ENCODE measurements at places on chromosomes 6 and 20.
A peak's percentile ranks its signal among the peaks of the same experiment; 100 is the strongest.

DNA sequence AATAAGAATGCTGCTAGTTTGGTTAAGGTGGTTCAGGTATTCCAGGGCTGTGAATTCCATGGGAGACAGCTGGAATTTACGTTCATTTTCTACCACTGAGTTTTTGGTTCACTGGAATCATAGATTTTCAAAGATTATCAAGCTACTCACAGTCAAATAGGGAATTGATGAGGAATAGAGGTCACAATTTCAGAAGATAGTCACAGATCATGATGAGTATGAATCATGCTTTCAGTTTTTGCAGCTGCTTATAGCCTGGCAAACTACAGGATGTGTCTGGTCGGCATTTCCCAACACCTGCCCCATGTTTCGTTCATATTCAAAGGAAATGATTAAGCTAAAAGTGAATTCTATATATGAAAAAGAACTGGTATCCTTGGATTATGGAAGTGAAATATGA, 58.7 kb downstream of the BCKDHB start:
- no peak for DNase-seq

DNA sequence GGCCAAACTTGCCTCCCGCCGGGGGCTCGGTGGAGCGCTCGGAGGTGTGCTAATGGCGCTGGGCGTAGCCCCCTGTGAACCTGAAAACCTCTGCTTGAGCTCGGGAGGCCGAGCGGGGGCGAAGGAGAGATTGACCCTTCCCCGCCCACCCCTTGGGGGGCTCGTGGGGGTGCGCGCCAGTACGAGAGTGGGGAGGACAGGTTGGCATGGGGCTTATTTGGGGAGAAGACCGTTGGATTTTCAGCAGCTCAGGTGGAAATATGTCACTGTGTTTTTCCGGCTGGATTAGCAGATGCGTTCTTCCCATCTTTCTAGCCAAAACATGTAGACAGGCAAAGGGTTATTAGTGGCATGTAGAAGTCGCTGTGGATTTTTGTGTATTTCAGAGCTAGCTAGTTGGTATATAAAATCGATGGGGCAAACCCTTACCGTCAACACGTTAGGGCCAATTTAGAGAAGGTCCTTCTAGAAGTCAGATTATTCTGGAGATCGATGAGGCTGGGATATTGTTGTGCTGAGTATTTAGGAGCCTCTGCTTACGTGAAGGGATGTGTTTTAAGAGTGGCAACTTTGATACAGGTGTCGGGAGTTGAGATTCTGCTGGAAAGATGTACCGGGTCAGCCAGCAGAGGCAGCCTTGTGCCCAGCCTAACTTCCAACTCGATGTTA, 525 bp downstream of the NCOA7 start:
- DNase-seq: no peak

GRCh38 chr6:11251553-11252360, 19.3 kb upstream of the NEDD9 start:
- no peak for DNase-seq

DNA sequence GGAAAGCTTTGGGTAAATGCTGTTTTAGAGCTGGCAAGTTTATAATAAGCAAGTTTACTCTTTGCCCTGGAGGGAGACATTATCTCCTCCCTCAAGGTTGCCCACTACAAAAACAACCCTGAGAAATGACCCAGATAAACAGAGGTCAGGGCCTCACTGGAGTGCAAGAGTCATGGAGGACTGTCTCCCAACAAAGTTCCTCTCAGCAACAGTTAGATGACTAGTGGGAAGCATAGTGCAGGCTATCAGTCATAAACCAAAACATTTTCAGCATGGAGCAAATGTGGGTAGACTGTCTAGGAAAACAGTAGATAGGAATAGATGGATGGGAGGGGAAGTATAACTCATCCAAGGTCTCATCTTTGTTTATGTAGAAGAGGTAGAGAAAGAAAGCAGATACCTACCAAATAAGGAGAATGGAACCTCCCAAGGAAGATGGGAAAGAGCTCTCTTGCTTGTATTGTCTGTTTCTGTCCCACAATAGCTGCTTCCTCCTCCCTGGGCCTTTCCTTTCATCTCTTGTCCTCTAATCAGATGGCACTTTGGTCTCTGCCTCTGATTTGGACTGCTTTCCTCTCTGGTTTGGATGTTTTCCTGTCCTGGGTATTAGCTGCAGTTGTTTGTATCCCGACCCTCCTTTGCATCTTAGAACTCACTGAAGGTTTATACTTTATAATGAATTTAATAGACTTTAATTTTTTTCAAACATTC, 95.4 kb downstream of the WASF1 start:
- no peak for DNase-seq

DNA sequence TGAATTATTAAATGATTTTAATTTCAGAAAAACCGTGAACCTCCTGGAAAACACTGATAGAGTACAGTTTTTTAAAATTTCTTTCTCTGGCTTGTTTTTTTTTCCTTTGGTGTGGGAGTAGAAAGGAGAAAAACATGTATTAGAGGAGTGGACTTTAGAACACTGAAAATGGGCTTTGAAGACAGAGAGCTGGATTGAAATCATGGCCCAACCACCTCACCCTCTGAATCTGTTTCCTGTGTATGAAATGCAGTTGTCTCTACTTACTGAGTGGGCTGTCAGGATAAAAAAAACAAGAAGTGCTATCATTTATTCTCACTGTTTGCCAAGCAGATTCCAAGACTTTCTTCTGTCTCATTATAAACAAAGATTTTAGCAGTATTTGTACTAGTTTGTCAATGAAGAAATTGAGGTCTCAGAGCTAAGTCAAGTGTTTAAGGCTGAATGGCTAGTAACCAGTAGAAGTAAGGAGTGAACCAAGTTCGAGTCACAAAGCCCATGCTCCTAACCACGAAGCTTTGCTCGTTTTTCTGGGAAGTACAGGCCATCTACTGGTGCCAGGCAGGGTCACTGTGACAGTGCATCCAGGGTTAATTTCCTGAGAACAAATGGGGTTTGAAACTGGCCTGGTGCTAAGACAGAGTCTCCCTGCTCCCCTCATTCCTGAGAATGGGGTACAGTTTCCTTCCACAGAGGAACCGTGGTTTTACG, 256.4 kb downstream of the TMEM242 start:
- DNase-seq: no peak

GRCh38 chr6:107665382-107665781, 158.7 kb downstream of the SCML4 start:
- DNase-seq: peak; percentile 36

GRCh38 chr6:170140129-170140528, 150.7 kb downstream of the DLL1 start:
- no peak for DNase-seq

DNA sequence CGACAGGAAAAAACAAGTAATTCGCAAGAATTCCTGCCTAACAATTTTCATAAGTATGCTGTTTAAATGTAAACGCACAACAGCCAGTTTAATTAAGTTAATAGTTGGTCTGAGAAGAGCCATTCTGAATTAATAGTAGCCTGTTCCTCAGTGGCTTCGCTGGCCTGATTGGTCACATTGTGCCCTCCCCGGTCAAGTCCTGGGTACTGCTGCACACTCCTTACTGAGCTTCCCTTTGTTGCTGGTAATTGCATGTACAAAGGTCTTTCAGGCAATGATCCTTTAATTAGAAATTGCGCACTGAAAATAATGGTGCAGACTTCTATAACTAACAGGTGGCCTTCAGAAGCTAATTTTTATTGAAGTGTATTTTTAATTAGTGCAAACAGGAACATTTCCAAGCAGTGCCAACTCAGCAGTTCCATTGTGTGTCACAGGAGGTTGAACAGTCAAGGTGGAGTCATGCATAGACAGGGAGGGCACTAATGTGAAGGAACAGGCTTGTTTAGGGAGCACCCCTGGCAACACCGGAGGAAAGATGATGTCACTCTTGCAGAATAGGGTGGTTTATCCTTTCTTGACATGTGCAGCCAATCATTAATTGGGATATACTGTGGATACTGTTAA, 92.6 kb upstream of the SLC22A23 start:
- no peak for DNase-seq

DNA sequence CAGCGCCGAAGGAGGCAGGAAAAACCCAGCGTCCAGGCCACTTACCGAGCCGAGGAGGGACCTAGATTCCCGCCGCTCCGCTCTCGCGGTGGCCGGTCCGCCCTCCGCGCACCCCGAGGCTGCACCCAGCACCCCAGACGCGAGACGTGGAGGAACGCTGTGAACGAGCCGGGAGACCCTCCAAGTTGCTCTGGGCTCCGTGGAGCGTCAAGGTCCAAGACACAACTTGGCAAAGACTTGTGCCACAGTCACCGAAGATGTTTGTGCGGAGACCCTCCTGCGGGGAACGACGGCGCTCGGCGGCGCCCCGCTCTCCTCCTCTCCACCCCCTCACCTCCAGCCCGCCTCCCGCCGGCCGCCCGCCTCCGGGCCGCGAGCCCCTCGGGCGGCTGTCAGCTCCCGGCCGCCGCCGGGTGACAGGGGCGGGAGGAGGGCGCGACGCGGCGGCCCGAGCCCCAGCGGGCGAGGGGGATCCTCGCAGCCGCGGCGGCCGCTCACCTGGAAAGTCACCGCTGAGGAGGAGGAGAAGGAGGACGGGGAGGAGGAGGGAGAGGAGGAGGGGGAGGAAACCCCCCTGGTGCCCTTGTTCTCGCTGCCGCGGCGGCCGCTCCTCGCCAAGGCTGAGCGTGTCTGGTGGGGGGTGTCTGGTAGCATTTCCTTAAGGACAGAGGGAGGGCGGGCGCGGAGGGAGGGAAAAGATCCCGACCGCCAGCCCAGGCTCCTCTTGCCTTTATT, 637 bp upstream of the HIVEP2 start:
- no peak for DNase-seq

DNA sequence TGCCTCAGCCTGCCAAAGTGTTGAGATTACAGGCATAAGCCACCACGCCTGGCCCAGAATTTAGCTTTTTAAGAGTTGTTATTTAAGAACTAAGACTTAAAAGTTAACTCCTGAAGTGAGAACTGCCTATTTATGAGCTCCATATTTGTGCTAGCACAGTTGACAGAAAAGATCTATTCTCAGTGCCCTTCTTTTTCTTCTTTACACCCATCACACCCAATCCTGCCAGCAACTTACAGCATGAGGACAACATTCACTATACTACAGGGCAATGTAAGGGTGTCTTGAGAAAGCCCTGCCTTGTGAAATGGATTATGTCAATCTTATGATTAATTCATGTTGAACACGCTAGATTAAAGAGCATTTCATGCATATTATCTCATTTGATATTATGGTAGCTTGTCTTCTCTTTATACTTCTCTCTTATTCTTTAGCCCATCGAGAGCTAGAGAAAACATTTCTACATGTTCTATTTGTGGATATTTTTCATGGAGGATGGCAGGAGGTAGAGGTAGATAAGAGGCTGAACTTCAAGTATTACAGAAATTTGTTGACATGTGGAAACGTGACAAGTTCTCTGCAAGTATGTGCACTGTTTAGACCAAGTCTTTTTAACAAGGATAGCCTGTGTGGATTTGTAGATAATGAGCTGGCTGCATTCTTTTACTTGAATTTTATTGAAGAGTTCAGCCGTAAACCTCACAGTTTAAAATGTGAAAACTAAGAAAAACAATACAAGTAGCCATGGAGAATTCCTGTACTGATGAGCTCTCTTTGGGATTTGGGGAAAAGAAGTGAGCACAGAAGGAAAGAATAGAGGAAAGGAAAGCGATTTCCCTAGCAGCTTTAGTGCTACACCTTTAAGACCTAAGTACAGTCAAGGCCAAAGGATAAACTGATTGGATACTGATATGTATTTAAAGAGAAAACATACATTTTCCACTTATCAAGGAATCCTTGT, 212.2 kb downstream of the ARHGAP18 start:
- DNase-seq: no peak

GRCh38 chr6:128519132-128519930, 1.1 kb downstream of the PTPRK start:
- DNase-seq: no peak

- DNase-seq: no peak
Observed at GRCh38 chr6:170028629-170029345, 262.1 kb downstream of the DLL1 start.

GRCh38 chr6:25179051-25179778, 100.0 kb upstream of the CARMIL1 start:
- DNase-seq: peak; percentile 53

GRCh38 chr20:59351157-59352040, 51.0 kb downstream of the EDN3 start:
- peak; percentile 61 for DNase-seq

DNA sequence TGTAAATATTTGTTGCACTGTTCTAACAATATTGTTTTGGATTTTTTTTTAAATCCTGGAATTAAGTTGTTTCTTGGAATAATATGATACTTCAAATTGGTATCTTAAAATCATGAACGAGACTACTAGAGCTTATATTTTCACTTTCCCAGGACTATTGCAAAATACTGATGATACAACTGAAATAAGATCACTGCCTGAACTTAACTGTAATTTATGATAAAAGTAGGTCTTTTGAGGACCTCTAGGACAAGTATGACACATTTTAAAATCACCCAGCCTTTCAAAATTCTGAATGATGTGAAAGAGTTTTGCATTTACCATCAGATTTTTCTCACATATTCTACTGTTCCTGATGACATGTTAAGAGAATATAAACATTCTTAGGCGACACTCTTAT, 8.6 kb upstream of the UBE2J1 start:
- no peak for DNase-seq

Data from fibroblast of skin of left biceps (primary cell).